ENCODE measurements at places on chromosomes 13 and 19.

GRCh38 chr19:6736169-6736916, 1.0 kb downstream of the GPR108 start:
- DNase-seq, result peak; percentile 93

- peak; percentile 86 for DNase-seq
Measured at GRCh38 chr19:5292822-5293611, 47.6 kb downstream of the PTPRS start.

- DNase-seq, result no peak
Measured at GRCh38 chr13:69287050-69287698, 820.5 kb upstream of the ATXN8OS start.

DNA sequence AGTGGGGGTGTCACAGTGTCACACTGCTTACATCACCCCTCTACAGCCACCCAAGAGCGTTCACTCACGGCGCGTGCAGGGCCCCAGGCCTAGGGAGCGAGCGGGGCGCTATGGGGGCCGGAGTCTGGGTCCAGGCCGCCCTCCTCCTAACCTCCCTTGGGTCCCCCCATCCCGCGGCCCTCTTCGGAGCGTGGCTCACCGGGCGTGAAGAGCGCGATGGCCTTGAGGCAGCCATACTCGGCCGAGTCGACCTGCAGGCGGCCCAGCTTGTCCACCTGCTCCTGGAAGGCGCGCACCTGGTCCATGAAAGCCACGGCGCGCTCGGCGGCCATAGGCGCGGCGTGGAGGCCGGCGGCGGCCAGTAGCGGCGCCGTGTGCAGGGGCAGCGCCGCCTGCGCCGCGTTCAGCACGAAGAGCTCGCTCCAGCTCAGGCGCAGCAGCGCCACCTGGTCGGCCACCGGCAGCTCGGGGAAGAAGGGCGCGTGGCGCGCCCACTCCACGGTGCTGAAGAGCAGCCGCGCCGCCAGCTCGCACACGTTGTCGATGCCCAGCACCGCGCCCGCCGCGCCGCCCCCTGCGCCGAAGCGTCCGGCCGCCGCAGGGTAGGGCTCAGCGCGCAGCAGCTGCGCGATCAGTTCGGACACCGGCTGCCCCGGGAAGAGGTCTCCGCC, 9.4 kb downstream of the OCEL1 start:
- peak; percentile 84 for DNase-seq

GRCh38 chr19:30804751-30805150, 432.6 kb downstream of the ZNF536 start:
- no peak for DNase-seq

DNA sequence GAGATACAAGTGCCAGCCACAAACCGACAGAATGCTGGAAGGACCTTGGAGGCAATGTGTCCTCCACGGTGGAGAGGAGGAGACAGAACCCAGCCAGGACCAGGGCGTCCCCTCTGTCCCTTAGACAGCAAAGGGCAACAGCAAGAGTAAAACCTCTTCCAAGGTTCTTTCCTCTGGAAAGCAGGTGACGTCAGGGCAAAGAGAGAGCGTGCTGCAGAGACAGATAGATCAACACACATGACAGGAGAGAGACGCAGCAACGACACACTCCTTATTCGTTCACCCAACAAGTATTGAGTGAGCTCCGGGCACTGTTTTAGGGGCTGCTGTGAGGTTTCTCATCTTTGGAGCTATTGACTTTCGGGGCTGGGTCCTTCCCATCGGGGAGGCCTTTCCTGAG, 1.3 kb upstream of the GALP start:
- DNase-seq, result no peak

DNA sequence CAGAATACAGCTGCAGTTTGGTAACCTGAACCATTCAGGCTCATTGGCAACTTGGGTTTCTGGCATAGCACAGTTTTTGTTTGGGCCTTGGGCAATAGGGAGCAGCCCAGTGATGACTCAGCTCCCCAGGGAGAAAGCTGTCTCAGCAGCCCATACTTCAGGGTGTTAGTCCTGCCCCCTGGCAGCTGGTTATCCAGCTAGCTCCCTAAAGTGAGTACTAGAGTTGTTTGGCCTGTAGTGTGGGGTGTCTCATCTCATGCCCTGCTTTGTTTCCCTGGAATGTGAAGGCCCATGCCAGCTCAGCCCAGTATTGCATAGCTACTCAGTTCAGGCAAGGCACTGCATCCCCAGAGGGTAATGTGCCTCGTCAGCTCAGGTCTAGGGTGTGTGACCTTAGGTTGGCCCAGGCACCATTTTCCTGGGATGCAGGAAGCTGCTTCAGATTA, 18.2 kb upstream of the ZNF543 start:
- no peak for DNase-seq

- DNase-seq, result no peak
Measured at GRCh38 chr13:107907065-107907805, 308.1 kb downstream of the LIG4 start.

- no peak for DNase-seq
Measured at GRCh38 chr19:28066161-28066560, 1146.8 kb downstream of the UQCRFS1 start.

GRCh38 chr19:49421039-49421877, 2.0 kb downstream of the PTH2 start:
- no peak for DNase-seq

GRCh38 chr13:25701304-25701703, 329.5 kb downstream of the ATP8A2 start:
- DNase-seq, result no peak

DNA sequence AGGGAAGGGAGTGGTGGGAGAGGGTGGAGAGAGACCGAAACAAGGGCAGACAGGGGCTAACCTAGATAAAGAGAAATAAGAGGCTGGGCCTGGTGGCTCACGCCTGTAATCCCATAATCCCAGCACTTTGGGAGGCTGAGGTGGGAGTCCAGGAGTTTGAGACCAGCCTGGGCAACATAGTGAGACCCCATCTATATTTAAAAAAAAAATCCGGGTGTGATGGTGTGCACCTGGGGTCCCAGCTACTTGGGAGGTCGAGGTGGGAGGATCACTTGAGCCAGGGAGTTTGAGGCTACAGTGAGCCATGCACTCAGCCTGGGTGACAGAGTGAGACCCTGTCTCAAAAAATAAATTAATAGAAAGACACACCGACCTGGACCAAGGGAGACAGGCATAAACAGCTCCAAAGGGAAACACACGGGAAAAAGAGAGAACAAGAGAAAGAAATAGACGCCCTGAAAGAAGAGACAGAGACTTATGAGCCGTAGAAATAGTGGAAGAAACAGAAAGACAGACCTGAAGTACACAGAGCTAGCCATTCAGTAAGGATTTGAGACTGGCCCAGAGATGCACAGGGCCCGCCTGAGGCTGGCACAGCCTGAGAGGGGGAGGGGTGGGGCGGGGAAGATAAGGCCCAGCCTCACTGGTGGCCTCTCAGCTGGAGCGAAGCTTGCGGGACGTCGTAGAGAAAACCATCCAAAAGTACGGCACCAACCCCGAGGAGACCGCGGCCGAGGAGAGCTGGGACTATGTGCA, 2.2 kb downstream of the CD37 start:
- DNase-seq, result no peak

DNA sequence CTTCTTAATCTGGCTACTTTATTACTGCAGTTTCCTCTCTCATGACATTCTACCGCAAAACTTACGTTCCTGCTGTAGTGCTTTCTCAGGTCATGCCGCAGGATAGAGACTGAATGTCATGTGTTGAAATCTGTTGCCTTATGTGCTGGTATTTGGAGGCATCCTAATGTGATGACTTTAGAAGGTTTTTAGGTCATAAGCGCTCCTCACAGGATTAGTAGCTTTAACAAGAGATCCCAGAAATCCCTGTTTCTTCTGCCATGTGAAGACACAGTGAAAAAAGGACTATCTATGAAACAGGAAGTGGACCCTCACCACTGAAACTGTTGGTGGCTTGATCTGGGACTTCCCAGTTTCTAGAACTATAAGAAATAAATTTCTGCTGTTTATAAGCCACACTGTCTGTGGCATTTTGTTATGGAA, 209.3 kb downstream of the LACC1 start:
- no peak for DNase-seq

GRCh38 chr13:32650705-32651311, 64.6 kb downstream of the PDS5B start:
- no peak for DNase-seq

DNA sequence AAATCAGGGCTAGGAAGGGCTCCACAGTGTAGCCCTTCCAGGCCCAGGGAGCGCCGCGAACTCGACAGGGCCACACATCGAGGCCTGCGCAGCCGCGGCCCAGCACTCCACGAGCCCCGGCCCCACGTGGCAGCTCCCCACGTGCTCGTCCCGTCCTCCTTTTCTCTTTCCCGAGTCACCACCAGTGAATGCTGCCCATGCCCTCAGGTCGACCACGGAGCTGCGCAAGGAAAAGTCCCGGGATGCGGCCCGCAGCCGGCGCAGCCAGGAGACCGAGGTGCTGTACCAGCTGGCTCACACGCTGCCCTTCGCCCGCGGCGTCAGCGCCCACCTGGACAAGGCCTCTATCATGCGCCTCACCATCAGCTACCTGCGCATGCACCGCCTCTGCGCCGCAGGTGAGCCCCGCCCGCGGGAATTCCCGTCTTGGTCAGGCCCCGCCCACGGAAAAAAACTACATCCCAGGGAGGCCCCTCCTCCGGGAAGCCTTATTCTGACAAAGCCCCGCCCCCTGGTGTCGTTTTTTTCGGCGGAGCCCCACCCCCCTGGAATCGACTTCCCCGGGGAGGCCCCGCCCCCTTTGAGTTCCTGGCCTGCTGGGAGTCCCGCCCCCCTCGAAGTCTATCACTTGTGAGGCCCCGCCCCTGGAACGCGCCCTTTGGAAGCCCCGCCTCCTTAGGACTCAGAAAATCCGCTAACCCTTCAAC, 7.0 kb downstream of the HIF3A start:
- DNase-seq, result peak; percentile 90

GRCh38 chr13:113982296-113982661, 8.4 kb upstream of the C13orf46 start:
- peak; percentile 56 for DNase-seq

- DNase-seq, result no peak
Measured at GRCh38 chr19:37981785-37982475, 74.9 kb downstream of the SIPA1L3 start.

DNA sequence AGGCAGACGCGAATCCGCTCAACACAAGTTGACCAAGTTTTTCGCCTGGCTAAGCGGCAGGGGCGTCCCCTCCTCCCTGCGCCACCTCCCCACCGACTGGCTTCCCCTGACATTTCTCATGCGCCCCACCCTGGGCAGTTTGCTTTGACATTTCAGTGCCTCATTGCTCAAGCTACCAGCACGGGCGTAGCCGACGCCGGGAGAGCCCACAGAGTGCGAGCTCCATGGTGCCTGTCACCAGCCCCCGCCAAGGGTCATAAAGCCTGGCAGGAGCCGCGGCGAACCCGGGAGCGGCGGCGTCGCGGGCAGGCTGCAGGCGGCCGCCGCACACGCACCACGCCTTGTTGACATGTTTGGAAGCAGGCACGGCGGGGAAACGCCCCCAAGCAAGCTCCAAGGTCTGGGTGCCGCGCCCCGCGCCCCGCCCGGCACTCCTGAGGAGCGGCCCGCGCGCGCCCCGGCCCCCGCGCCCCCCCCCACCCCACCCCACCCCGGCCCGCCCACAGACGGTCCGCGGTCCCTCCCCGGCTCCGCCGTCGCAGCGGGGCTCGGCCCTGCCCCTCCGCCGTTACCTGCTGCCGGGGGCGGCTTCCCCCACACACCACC, 601 bp downstream of the FBXL3 start:
- peak; percentile 90 for DNase-seq

GRCh38 chr19:32416749-32417456, 11.3 kb downstream of the DPY19L3 start:
- no peak for DNase-seq

GRCh38 chr19:13090511-13091231, 12.0 kb downstream of the LYL1 start:
- DNase-seq, result no peak

GRCh38 chr13:50334115-50334778, 319.0 kb downstream of the KCNRG start:
- DNase-seq, result no peak

GRCh38 chr19:18119717-18120105, 22.1 kb downstream of the MAST3 start:
- no peak for DNase-seq

- DNase-seq, result no peak
Measured at GRCh38 chr19:50486823-50487515, 10.3 kb upstream of the GARIN5A start.

GRCh38 chr13:59250336-59251189, 913.2 kb downstream of the DIAPH3 start:
- no peak for DNase-seq

DNA sequence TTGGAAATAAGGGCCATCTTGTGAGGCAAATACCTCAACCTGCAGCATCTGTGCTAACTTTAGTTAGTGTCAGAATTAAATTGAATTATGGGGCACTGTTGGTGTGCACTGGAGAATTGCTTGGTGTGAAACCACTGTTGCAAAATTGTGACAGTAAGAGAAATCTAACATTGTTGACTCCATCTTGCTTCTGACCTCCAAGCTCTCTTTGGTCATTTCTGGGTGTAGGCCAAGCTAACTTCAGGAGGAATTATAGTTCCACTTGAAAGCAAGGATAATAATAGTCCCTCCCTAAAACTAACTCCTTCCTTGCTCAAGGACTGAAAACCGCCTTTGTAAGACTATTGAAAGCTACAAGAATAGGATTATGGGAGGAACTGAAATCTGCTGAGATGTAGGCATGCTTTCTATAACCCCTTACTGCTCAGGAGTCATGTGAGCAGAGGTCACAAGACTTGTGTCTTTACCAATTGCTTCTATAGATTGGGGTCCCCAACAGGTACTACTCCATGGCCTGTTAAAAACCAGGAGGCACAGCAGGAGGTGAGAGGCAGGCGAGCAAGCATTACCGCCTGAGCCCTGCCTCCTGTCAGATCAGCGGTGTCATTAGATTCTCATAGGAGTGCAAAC, 24.9 kb upstream of the GAS6 start:
- no peak for DNase-seq

DNA sequence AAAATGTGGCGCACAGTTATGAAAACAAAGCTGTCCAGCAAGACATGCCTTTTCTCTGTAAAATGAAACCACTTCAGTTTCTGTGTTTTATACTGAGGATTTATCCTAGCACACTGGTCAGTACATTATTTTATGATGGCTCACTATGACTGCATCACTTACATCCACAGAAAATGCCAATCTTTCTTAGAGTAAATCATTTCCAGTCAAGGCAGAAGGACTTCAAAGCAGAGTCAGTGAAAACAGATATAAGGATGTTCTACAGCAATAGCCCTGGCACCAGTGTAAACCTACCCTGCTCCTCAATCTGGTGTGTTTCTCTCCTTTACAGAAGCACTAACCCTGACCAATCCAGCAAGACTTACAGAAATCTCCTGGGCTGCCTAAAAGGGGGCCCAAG, 473.5 kb downstream of the GPC6 start:
- no peak for DNase-seq

DNA sequence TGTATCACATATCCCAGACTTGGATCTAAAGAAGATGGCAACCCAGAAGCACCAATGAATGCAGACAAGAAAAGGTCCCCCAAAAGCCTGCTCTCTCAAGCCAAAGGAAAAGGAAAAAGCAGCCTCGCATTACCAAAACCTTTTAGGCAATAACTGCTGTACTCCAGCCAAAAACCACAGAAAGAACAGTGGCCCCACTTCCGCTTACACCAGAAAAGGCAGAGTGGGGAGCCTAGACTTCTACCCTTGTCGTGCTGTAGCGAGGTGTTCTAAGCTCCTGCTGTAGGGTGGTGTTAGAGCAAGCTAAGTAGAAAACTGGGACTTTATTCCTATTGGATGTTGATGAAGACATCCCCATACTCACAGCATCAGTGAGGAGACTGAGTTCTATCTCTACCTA, 244.0 kb upstream of the RXFP2 start:
- no peak for DNase-seq

- DNase-seq, result no peak
Measured at GRCh38 chr19:44866664-44867063, 20.6 kb downstream of the NECTIN2 start.

GRCh38 chr13:41241626-41242025, 21.8 kb downstream of the MTRF1 start:
- DNase-seq, result no peak

GRCh38 chr19:40078377-40078776, 12.4 kb downstream of the ZNF780A start:
- no peak for DNase-seq
